AG08396 (cell line): ENCODE measurements at places on chromosomes 1 and 21.

DNA sequence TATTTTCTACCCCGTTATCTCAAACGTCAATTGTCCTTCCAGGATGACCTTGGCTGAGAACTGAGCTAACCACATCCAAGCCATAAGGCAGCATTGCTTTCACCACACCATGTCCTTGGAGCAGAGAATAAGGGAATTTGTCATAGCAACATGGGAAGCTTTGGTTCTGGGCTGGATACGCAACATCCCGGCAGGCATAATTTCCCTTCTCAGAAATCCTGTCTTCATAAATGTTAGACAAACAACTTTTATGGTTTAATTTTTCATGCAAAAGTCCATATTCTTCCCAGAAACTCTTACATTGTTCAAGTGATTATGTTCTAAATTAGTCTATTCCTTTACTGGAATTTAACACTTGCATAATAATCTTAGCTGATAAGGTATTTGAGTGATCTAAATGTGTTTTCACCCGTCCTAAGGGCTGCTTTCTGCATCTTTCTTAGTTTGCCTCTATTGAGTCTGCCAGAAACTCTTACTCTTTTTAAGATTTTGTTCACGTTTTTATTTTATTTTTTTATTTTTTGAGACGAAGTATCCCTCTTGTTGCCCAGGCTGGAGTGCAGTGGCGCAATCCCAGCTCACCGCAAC is 51.8 kb downstream of the KCNJ15 start:
- no peak for DNase-seq

- DNase-seq: no peak
Observed at GRCh38 chr1:229006121-229006870, 264.6 kb upstream of the RAB4A start.

DNA sequence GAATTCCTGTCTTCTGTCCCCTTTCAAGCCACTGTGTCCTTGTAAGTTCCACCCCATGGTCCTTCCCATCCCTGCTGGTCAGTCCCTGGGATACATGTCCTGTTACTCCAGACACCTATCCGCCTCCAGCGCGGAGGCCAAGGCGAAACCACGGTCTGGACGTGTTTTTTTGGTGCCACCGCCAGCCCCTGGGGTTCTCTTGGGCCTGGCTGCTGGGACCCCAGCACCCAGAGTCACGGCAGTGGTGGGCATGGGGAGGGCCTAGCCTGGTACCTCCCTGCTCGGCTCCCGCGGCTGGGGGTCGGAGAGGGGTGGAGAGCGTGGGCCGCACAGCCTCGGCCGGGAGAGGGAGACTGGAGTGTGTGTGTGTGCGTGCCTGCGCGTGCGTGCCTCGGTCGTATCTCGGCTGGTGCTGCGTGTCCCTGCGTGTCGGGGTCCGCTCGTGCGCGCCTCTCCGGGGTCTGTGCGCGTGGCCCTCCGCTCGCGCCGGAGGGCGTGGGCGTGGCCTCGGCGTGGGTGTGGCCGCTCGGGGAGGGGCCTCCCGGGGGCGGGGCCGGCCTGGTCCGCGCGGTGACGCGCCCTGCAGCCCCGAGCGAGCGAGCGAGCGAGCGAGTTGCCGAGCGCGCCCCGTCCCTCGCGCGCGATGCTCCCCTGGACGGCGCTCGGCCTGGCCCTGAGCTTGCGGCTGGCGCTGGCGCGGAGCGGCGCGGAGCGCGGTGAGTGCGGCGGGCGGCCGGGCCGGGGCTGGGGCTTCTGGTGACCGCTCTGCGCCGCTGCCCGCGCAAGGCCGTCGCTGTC is at the start of gene VWA1:
VWA1 (plus strand) TSS at position 585 of the 798 bp plus-strand sequence; CDS start at position 644, 59 bp downstream.
- peak; percentile 98 for DNase-seq

DNA sequence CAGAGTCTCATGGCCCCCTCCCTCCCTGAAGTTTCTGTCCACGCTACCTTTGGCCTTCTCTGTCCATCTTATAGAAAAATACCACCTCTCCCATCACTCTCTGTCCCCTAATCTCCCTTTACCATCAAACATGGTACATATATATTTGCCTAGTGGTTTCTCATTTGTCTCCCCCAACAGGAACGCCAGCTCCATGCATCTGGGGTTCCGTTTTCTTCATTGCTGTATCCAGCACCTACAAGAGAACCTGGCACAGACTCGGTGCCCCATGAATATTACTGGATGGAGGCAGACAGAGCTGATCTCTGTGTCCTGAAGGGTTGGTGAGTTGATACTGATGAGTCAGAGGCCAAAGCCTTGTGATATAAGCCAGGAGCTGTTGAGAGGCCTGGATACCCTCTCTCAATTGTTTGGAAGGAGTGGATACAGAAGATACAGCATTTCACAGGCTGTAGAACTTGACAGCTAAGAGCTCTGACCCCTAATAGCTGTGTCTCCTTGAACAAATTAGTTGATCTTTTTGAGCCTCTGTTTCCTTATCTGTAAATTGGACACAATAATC is 21.9 kb downstream of the HEYL start:
- peak; percentile 10 for DNase-seq

- no peak for DNase-seq
Observed at GRCh38 chr1:222583079-222583478, 6.7 kb downstream of the TAF1A start.

DNA sequence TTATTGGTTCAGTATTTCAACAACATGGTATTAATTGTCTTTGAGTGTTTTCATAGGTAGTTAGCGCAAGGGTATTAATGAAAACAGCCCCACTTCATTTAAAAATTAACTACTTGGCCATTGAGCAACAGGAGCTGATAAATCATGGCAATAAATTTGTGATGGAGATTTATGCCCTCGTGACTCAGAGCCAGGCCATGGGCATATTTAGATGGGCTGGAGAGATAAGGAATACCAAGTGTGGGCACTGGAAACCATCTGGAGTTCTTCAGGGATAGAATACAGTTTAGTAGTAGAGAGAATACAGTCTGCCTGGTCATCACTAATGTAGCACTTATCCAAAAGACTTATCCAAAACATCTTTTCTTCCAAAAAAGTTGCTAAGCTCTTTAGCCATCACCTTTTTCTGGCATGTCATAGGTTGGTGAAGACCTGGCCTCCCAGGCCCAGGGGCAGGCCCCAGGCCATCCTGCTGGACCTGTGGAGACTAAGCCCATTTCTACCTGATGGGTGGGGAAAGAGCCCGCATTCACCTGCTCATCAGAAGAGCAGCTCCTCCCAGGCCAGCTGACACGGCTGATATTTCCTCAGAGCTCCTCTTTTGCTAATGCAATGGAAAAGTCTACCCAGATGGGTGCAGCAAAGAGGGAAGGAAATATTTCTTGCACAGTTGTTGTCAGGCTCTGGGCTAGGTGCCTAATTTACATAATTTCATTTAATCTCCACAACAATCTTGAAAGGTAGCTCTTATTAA is 238.0 kb downstream of the TM2D1 start:
- DNase-seq: no peak

- no peak for DNase-seq
Observed at GRCh38 chr1:217895841-217896240, 264.7 kb downstream of the SPATA17 start.

GRCh38 chr1:208997726-208998312 is 585.7 kb upstream of the CAMK1G start:
- peak; percentile 10 for DNase-seq

DNA sequence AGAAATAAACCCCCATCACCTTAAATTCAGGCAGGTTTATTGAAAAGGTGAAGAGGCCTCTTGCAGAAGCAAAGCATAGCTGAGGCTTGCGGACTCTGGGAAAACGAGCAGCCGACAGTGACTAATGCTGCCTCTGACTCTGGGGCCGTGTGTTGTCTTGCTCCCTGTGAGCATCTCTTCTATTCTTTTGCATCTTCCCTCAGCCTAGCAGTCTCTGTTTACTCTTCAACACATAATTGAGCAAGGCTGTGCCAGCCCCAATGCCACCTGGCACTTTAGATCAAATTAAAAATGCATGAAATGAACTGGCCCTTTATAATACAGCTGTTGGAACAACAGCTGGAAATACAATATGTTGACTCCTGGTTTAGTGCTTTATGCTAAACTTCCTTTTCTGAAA is 18.4 kb upstream of the REG4 start:
- no peak for DNase-seq

DNA sequence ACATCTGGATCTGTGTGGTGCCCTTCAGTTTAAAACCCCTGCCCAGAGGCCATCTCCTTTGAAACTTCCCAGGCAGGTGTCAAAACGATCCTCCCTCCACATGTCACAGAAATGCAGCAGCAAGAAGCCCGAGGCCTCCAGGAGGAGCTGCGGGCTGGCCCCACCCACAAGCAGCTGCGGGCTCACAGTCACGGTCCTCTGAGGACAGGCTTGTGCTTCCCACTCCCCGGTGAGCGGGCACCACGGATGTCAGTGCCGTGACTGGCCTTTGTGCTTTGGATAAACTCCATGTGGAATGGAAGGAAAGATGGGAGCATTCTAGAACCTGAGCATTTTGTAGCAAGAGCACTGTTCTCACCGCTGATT is 65.8 kb downstream of the SIK1 start:
- DNase-seq: peak; percentile 67

DNA sequence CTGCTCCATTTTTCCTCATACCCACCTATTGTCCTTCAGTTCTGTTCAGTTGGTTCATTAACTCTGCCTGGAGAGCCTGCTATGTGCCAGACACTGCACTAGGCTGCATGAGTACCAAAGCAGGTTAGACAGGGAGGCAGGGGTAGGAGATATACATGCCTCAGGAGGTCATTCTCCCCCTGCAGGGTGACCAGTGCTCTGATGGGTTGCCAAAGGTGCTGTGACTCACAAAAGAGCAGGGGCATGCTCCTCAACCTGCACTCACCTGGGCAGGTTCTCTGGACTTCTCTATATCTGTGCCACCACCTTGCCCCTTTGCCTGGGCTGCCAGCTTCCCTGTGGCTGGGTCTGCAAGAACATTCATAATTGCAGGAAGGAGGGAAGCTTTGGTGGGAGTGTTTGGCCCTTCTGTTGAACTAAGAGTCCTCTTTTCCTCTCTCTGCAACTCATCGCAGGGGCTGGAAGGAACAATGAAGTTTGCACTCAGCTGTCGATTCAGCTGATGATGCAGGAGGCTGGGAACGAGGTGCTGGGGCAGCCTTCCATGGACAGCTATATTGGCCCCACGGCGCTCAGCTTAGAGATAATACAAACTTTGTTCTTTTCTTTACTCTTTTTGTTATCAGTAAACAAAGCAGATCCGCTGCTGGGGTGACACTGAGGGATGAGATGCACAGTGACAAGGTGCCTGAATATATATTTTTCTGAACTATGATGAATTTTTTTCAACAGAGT is 356.4 kb upstream of the PLXNA2 start:
- DNase-seq: no peak

DNA sequence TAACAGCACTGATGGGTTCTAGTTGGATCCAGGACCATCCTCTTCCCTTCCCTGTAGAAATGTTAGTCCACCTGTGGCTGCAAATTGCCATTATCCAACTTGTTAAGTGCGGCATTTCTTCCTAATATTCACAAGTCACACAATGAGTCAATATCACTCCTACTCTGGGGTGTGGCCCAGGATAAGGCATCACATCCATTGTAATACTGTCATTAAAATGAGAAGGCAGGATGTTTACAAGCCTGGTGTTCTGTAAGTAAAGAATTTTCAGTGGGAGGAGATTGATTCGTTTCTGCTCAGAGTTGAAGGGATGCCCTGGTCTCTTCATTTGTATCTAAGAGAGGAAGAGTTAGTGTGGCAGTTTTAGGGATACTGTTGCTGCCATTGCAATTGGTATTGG is 18.1 kb upstream of the ARHGAP29 start:
- no peak for DNase-seq

- no peak for DNase-seq
Observed at GRCh38 chr1:227227761-227228160, 90.5 kb downstream of the CDC42BPA start.

DNA sequence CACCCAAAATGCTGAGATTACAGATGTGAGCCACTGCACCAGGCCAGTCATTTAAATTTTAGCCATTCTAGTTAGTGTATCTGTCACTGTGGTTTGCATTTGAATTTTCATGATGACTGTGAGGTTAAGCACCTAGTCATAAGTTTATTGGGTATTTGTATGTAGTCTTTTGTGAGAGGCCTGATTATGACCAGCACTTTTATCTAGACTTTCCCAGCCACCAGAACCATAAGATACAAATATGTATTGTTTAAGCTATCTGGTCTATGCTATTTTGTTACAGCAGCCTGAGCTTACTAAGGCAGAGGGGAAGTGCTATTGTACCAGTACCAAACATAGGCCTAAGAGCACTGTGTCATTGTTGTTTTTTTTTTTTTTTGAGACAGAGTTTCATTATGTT is 19.9 kb upstream of the DNAJC6 start:
- DNase-seq: no peak

DNA sequence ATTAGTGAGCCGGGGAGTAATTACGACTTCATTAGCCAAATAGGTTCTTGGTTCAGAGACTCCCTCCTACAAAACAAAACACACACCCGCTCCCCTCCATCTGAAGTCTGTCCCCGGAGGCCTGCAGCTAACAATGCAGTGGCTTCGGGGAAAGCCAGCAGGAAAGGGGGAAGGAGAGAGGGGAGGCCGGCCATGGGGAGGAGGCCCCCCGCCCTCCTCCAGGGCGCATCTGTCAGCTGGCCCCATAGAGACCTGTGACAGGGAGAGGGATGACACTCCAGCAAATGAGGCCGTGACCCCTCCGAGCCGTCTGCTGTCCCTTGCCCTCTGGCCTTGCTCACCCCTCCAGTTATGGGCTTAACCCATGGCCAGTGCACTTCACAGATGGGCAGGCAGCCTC is 12.1 kb upstream of the CNTN2 start:
- DNase-seq: no peak

DNA sequence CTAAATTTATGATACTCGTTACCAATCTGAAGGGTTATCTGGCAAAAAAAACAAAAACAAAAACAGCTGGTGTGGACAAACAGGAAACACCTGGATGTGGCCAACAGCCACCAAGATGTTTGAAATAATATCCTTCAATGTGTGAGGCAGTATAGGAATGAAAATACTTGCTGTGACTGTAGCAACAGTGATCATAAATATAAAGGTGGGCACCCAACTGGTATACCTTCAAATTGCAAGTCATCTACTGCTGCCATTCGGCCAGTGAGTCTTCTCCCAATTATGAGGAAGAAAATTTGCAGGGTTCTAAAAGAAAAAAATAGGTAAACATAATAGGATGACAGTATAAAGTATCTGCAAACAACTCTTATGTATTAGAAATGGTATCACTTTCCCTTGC is 916 bp downstream of the YIPF1 start:
- DNase-seq: no peak

DNA sequence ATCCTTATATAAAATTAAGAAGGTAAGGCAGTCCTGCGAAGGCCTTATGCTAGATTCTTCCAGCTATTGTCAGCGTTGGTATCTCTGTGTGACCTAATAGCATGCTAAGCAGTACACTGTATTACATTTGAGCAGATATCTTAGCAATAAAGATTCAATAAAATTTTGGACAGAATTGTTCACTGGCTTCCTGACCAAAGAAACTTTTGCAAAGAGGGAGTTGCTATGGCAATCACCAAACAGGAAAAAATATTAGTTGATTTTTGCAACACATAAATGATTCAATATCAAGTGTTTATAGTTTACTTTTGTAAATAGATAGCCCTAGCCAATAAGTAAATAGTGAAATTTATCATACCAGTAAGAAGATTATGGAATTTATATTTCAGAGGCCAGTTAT is 31.0 kb upstream of the PLEKHO1 start:
- DNase-seq: no peak

GRCh38 chr21:18959817-18960216 is 556.2 kb upstream of the TMPRSS15 start:
- DNase-seq: no peak
